ENCODE measurements at places on chromosomes 12 and 14. TPM values are rescaled to one million over a fixed set of nuclear protein-coding genes. Genes with fewer than 3 reads are reported as not detected.
A peak's percentile ranks its signal among the peaks of the same experiment; 100 is the strongest.

Gene NAV3
- total RNA-seq: 1.6 TPM

Gene PLA2G1B
- total RNA-seq: not detected

Gene TPH2
- total RNA-seq: not detected

- peak; percentile 85 for DNase-seq
These were observed 91.0 kb downstream of the LRRC74A start for GRCh38 chr14:76917158-76917596.

All from PC-3 (cell line).